Jurkat, Clone E6-1 (cell line): ENCODE measurements at places on chromosomes 11 and 22.

DNA sequence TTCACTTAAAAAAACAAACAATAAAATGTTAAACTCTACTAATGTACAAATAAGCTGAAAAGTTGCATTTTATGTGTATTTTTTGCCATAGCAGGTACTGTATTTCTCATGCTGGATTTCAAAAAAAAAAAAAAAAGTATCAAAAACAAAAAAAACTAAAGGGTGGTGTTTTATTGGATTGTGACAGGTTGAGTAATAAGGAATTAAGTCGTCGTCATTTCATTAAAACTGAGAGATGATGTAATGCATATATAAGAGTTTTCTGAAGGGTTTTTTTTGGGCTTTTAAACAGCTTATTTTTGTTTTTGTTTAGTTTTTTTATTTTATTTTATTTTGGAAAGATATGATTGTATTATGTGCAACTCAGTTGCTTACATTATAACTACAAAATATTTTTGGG, 10.9 kb upstream of the ADSL start:
- no peak for DNase-seq

DNA sequence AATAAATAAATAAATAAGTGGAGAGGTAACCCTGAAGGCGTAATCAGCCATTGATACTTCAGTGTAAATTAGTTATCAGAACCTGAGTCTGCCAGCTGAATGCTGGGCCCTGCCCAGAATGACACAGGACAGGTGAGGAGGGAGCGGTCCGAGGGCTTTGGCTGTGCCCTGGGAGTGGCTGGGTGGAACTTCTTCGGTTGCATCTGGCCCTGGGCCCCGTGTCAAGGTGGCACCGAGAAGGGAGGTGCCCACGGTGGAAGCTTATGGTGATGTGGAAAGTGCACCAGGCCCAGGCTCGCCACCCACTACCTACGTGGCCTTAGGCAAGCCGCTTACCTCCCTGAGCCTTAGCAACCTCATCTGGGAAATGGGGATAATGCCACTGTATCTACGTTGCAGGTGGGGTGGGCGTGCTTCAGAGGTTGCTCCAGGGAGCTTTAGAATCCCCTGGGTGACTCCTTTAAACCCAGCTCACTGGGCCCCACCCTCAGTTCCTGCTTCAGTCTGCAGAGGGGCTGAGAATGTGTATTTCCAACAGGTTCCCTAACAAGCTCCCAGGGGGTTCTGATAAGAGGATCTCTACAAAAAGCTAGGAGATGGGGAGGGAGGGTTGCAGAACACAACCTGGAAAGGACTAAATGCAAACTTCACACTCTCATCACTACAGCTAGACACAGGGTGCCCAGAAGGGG, 38.8 kb downstream of the TXN2 start:
- no peak for DNase-seq

DNA sequence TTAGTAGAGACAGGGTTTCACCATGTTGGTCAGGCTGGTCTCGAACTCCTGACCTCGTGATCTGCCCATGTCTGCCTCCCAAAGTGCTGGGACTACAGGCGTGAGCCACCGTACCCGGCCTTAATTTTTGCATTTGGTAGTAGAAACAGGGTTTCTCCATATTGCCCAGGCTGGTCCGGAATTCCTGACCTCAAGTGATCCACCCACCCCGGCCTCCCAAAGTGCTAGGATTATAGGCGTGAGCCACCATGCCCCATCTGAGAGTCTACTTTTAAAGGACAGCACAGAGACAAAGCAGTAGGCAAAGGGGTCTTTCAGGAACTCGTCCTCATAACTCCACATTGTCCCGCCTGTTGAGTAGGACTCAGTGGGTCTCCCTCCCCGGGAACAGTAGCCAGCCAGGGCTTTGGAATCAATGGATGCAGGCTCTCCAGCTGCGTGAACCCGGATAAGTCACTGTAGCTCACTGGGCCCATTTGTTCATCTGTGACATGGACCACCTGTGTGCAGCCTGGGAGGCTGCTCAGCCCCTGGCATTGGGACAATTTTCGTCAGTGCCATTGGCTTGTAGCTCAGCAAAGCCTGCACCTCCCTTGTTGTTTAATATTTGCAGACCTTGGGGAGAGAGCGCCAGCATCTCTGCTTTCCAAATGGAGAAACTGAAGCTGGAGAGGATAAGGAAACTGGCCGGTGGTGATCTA, 86.1 kb downstream of the ARHGAP8 start:
- no peak for DNase-seq

DNA sequence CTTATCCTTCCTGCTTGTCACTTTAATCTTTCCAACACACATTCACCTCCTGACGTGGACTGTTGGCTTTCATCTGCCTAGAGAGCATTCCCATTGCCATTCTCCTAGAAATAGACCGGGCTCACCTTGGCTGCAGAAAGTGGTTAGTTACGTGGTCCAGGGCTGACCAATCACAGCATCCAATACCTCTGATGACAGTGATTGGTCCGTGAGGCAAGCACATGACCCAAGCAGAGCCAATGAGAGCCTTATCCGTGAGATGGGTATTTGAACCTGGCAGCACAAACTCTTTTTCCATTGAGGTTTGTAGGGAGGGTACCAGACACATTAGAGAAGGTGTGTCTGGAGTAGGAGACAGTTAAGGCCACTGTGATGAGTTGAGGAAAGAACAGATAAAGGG, 85.8 kb downstream of the MIAT start:
- DNase-seq: no peak

DNA sequence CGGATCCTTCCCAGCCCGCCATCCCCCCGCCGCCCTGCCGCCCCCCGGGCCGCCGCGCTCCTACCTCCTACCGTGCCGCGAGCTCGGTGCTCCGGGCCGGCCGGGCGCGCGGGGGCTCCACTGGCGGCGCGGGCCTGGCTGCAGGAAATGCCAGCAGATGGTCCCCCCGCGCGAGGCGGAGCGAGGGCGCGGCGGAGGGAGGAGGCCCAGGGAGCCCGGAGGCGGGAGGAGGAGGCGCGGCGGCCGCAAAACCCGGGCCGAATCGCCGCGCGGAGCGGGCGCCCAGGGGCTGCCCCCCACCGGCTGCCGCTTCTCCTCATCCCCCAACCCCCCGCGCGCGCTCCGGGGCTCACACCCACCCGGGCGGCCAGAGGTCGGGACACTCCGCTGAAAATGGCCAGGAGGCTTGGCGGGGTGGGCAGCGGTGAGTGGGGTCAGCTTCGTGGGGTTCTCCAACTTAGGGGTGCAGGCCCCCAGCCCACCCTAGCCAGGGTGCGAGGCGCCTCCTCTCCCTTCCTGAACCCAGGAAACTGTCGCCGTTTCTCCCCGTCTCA, at the start of gene OSBPL5:
Gene OSBPL5 (minus strand): TSS at position 159 of the 554 bp plus-strand sequence. CDS start 36,162 bp downstream, outside the sequence.
- DNase-seq: peak; percentile 56

- no peak for DNase-seq
These were observed 98.8 kb downstream of the MSANTD4 start for GRCh38 chr11:105923252-105923651.

DNA sequence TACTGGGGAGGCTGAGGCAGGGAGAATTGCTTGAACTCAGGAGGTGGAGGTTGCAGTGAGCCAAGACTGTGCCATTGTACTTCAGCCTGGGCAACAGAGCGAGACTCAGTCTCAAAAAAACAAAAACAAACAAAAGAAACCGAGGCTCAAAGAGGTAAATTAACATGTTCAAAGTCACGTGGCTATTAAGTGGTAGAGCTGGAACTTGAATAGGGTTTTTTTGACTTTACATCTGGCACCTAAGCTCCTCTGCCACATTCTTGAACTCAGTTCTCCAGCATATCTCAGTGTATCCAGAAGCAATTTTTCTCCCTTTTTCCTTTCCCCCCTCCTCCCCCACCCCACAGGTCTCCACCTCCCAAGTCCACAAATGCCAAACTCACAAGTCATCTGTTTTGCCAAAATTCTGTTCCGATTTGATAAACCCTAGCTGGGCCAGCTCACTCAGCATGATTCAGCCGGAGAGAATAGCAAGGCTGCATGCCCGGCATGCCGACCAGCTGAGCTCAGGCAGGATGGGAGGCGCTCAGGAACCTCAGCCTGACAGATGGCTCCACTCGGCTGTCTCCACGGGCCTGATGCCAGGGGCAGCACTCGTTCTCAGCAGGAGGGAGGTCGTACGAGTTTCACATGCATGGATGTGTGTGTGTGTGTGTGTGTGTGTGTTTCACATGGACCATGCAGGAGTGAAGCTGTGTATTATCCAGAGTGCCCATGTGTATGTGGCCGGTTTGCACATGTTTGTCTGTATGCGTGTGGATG, 63.2 kb upstream of the RRAS2 start:
- DNase-seq: no peak

DNA sequence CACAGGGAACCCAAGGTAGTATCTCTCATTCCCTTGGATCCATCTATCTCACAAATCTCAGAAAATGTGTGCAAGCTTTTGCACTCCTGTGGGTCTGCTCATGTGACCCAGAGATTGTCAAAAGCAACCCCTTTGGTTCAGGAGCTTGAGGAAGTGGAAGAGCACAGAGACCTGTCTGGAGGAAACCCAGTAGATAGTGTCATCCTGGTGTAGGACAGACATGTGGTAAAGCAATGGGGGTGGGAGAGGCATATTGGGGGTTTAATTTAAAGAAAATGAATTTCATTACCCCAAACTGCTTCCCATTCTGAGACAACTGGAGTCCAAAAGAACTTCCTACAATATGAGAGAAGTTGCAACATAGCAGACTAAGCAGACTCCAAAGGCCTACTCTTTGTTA, 5.8 kb upstream of the MS4A14 start:
- no peak for DNase-seq

- DNase-seq: no peak
These were observed 55.7 kb downstream of the TEAD1 start for GRCh38 chr11:12729941-12730340.

DNA sequence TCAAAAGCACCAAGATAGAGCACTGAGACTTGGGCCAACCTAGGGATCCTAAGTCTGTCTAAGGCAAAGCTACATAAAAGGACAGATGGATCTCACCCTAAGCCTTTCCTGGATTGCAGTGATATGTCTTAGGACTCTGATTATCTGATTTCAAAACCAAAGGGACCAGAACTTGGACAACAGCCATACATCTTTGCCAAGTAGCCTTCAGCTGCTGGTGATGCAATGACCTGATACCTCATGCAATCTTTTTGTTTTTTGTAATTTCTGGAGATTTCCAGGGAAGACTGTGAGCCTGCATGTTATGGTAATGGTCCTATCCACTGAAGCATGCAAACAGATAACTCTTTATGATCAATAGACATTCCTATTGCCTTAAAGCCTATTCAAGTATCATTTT, 230.4 kb upstream of the MTNR1B start:
- DNase-seq: no peak

- DNase-seq: no peak
These were observed 8.5 kb upstream of the NECTIN1 start for GRCh38 chr11:119737366-119738058.

- DNase-seq: no peak
These were observed 146.8 kb upstream of the SYT13 start for GRCh38 chr11:45432910-45433309.
